CD4-positive, alpha-beta T cell treated with Interleukin-6 for 4 hours (primary cell): ENCODE measurements at places on chromosomes 2 and 18.

DNA sequence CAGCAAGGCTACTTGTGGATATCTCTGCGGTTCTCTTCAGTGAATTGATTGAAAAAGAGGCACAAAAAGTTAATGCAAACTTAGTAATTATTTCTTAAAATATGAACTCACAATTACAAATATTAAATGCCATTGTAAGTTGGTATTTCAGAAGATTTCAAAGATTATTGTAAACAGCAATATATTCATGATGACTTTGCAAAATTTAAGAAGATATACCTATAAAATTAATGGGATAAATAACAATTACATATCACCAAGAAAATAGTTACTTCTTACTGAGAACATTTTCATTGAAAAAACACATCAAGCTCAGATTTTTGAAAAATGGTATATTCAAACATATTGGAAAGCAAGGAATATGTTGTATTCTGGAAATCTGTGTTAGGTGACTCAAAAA, 482.0 kb upstream of the LRRTM1 start:
- DNase-seq, result no peak

DNA sequence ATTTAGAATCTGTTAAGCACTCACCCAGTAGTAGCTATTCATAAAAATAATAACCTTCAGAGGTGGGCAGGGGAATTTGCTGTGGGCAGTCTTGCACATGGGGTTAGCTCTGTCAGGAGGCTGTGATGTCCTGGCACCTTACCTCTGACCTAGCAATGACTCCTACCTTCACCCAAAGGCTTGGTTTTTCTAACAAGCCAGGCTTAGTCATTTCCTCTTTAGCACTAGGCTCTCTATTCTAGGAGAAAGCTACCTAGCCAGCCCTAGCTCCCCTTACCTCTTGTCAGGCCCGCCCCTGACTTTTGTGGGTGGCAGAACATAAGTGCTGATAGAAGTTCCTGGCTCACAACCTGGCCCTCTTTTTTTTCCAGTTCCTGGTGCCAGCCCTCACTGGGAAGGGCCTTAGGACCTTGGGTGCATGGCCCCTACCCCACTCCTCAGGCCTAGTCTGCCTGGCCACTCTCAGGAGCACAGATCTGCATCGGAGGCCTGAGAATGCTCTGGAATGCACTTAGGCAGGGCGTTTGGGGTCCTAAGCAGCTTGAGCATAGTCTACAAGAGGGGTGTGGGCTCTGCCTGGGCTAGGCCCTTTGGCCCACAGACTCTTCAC, 17.7 kb downstream of the CPLX4 start:
- DNase-seq, result no peak

DNA sequence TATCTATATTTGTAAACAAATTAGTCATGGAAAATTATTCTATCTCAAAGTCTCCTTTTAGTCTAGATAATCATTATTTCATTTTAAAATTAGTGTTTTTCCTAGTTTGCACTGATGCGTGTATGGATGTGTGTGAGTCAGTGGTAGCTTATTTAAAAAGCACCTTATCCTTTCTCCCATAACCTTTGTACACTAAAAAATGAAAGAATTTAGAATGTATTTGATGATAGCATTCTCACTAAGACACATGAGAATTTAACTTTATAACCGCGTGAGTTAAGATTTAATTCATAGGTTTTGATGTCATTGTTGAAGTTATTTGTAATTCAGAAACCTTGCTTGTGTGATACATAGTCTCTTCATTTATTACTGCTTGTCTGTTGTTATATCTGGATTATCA, 81.7 kb downstream of the ACSL3 start:
- DNase-seq, result no peak

GRCh38 chr2:168149150-168149974, 98.0 kb downstream of the STK39 start:
- no peak for DNase-seq

DNA sequence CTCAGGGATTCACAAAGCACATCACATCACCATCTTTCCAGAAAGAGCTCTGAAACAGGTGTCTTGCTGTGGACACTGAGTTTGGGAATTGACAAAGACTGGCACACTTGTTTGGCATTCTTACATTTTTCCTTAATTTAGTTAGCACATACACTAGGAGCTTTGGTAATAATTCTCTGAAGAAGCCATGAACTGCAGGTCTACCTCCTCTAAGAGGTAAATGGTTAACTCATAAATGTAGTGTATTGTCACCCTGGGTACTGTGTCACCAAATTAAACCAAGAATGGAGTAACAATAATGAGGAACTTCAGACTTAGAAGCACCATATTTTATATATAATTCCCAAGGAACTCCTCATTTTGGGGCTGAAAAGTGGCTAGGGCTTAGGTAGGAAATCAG, 22.6 kb downstream of the EIF4E2 start:
- DNase-seq, result no peak

DNA sequence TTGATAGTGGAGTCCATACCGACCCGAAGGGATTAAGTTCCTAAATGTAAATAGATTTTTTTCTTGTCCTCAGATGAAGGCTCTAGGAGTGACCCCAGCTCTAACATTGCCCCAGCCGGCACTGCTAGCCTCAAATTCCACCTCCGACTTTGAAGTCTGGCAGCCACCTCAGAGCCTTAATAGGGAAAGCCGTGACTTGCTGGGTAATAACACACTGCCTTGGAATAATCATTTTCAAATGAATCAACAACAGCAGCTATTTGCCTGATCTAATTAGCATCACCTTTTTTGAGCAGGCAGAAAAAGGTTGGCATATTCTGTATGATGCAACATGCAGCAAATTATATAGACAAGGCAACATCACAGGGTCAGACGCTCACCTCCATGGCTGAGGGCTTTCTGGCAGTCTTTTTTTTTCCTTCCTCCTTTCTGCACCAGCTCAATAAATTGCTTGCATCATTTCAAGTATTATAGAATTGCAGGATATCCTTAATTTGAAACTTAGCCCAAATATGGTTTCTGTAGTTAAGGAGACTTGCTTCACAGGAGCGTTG, 276.5 kb upstream of the ATP5MC3 start:
- DNase-seq, result no peak

GRCh38 chr2:45280794-45281193, 271.5 kb upstream of the SIX2 start:
- DNase-seq, result no peak

GRCh38 chr2:6352906-6353515, 512.7 kb downstream of the CMPK2 start:
- DNase-seq, result no peak

GRCh38 chr2:217367464-217367863, 507.6 kb upstream of the TNP1 start:
- no peak for DNase-seq

DNA sequence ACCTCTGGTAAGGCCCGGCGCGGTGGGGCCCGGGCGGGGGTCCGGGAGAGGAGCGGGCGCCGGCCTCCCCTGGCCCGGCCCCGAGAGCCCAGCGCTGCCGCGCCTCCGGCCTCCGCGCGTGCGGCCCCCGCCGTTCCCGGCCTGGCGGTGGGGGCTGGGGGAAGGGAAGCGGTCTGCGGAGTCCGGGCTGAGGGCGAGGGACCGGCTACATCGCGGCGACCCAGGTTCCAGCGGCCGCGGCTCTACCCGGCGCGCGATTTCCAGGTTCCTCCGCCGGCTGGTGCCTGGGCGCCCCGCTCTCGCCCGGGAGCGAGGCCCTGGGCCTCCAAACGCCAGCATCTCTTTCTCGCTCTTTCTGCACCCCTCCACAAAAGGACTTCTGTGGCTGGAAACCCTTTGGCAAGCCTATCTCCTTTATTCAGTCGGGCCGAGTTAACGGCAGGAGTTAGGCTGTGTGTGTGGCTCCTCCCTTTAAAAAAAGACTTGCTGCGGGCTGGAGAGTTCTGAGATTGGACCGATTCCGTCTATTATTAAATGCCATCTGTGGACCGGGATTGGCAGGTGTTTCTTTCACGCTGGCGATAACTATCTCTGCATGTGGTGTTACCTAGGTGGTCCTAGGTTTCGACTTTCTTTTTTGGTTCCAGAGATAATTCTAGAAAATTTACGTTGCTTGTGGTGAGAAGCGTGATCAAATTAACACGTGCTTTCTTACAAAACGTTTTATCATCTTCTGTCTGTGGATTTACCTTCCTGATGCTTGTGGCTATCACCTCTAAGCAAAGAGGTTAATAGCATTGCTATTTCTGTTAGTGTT, 592 bp downstream of the ME2 start:
- DNase-seq, result no peak

DNA sequence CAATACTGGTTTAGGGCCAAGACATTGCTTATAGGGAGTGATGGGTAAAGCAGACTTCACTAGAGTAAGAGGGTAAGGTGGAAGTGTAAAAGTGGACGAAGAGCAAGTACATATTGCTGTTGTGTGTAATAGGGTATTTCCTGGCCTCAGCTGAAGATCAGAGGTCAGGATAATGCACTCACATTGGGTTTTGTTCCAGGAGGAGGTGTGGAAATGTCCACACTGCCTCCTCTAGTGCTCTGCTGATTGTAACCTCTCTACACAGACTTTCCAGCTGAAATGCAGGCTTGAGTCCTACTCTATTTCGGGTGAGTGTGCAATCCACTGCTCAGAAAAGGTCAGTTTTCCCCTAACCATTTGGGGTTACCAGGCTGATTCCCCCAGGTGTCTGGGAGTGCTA, 41.7 kb upstream of the PLA2R1 start:
- DNase-seq, result no peak

DNA sequence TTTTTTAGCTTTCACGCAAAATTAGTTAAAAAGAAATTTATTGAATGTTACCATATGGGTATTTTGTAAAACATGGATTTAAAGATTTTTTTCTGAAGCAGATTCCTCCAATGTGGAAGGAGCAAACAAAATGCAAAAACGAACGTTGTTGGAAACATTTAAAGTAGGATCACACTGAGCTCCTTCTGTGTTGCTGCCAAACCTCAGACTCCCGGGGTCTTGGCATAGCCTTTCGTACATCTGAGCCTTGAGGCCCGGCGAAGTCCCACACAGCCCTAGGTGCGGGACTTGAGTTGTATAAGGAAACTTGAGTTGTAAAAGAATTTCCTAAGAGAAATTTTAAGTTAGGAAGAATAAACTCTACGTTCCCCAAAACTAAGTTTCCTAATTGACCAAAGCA, 52.0 kb upstream of the CD226 start:
- DNase-seq, result no peak

DNA sequence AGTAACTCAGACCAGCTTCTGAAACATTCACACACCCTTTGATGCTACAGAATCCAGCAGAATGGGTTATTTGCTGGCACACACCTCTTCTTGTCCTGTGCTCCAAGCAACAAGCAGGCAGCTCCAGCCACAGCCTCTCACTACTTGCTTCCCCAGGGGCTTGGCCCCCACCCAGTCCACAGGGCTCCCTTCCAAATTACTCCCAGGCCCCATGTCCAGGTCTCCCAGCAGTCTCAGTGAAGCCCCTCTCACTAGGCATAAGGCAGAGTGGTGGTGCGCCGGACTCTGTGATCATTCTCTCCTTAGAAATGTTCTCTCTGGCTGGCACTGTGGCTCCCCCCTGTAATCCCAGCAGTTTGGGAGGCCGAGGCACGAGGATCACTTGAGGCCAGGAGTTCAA, 25.9 kb downstream of the ITM2C start:
- DNase-seq, result no peak

DNA sequence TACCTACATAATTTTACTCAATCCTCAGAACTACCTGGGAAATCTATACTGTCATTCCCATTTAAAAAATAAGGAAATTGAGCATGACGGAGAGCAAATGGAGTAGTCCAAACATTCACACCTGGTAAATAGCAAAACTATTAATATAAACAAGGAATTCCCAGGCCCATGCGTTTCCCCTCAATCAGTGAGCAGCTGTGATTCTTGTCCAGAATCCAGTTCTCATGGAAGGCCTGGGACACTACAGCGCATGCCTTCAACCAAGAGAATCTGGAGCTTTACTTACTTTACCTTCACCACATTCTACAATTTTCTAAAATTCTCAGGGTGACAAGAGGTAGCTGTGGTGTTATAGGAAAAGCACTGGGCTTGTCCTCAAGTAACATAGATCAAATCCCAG, 259.0 kb downstream of the LRATD1 start:
- no peak for DNase-seq
